Activated T-helper 1 cell treated with Interleukin-2 at 50 U/mL for 16 hours (primary cell): ENCODE measurements at places on chromosomes 6 and 20.

DNA sequence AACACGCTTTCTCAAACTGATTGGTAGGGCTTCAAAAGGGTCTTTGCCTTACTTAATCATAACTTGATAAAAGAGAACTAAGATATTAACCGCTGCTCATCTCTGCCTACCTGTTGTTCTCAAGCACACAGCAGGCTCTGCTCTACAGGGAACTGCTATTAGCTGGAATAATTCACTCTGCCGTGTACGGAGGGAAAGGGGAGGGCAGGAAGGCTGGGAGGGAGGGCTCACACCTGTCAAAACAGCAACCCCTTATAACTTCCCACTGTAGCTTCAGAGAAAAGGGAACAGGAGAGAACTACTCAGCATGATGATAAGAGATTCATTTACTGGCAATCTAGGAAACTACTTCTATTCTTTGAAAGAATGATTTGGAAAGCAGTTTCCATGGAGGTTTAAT is 75.1 kb downstream of the ZMYND8 start:
- DNase-seq: no peak

DNA sequence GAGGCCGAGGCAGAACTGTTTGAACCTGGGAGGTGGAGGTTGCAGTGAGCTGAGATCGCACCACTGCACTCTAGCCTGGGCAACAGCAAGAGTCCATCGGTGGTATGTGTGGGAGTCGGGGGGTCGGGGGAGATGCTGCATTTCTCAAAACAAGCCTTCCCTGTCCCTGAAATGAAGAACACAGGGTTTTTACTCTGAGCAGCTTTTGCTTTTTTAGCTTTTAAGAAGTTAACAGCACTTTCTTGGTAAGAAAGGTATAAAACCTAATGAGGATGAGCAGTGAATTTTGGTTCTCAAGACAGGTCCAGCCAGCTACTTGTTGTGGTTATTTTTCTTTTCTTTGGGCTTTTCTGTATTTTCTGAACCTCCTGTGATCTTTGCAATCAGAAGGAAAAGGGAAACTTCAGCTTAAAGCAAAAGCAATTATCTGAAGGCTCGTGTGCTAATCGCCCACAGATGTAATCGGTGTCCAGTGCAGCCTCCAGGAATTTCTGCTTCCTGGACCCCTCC is 3.7 kb downstream of the RPL10A start:
- no peak for DNase-seq

GRCh38 chr20:48339986-48340882 is 487.6 kb downstream of the PREX1 start:
- no peak for DNase-seq

GRCh38 chr6:11878735-11879134 is 100.1 kb upstream of the ADTRP start:
- no peak for DNase-seq

DNA sequence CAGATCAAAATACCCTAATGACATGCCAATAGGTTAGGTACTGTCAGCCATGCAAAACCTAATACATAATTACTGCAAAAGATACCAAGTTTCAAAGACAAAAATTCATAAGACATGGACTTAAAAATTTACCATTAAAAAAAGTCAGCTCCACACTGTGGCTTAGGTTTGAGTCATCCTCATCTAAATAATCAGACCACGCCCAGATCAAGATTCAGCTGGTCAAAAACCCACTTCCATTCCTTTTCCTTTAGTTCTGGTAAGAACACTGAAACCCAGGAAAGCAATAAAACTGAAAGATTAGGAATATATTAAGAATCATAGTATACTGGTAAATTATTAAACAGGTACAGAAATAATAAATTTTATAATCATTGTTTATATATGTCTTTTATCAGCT is 81.0 kb upstream of the ASF1A start:
- no peak for DNase-seq

DNA sequence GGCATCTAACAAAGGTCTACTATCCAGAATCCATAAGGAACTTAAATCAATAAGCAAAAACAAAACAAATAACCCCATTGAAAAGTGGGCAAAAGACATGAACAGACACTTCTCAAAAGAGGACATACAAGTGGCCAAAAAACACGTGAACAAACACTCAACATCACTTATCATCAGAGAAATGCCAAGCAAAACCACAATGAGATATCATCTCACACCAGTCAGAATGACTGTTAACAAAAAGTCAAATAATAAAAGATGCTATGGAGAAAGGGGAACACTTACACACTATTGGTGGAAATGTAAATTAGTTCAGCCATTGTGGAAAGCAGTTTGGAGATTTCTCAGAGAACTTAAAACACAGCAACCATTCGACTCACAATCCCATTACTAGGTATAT is 19.4 kb upstream of the VNN1 start:
- DNase-seq: no peak

DNA sequence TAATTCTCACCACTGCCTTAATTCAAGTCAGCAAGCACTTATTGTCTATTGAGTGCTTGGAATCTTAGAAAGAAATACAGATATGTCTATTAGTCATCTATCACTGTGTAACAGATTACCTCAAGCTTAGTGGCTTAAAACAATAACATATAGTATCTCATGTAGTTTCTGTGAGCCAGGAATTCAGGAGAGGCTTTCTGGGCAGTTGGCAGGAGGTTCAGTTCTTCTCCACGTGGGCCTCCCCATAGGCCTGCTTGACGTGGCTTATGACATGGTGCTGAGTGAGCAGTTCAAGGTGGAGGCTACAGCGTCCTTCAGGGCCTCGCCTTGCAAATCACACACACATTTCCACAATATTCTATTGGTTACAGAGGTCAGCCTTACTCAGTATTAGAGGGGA is 69.7 kb downstream of the DTD1 start:
- DNase-seq: no peak

GRCh38 chr6:117795234-117795633 is 111.8 kb upstream of the SLC35F1 start:
- DNase-seq: no peak

DNA sequence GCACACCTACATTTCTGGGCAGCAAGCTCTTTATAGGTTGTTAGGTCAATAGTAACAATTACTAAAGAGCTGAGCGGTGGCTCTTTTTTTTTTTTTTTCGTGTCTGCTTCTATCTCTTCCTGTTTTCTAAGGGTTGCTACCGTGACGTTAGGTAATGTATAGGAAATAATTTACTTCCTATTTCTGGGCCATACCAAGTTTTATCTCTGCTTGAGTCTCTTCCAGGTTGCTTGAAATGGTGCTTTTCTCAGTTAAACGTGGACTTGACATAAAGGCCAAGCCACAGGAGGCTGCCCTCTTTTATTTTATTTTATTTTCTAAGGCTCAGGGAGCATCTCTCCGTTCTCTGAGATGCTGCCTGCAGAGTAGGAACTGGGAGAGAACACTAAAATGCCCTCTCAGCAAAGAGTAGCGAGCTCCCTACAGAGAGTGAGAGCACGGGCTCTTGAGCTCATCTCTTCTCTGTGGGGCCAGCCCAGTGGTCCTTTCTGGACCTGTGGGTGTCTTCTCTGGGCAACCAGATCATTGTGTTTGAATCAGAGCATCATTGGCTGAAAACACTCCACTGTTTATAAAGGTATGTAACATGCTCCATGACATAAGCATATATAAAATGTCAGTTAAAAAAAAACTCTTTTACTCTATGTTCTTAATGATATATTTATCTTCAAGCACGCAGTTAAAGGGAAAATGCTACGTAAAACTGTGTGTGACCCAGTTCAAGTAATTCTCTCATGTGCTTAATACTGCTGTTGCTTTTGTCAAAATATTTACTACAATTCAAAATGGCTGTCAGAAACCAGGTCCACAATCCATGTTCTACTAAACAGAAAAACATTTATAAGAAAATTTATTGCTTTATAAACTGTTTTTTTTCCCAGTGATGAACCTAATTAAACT is at the start of gene ZNF831:
Gene ZNF831 (plus strand): TSS at position 191 of the 900 bp plus-strand sequence. CDS start 27,199 bp downstream, outside the sequence.
- no peak for DNase-seq
